ENCODE measurements at places on chromosomes 4 and X.
A peak's percentile ranks its signal among the peaks of the same experiment; 100 is the strongest.

DNA sequence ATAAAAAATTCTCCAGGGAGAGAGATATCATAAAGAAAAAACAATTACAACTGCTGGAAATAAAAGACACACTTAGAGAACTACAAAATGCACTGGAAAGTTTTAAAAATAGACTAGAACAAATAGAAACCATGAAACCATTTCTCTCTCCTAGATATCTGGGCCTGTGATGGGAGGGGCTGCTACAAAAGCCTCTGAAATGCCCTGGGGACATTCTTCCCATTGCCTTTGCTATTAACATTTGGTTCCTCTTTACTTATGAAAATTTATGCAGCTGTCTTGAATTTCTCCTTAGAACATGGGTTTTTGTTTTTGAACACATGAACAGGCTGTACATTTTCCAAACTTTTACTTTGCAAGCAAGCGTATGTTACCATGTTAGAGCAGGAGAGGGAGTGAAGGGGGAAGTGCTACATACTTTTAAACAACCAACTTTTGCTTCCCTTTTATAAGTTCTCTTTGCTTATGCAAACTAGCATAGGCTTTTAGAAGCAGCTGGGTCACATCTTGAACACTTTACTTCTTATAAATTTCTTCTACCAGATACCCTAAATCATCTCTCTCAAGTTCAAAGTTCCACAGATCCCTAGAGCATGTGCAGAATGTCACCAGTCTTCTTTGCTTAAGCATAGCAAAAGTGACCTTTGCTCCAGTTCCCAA lies 47.9 kb upstream of the PACRGL start:
- no peak for DNase-seq

DNA sequence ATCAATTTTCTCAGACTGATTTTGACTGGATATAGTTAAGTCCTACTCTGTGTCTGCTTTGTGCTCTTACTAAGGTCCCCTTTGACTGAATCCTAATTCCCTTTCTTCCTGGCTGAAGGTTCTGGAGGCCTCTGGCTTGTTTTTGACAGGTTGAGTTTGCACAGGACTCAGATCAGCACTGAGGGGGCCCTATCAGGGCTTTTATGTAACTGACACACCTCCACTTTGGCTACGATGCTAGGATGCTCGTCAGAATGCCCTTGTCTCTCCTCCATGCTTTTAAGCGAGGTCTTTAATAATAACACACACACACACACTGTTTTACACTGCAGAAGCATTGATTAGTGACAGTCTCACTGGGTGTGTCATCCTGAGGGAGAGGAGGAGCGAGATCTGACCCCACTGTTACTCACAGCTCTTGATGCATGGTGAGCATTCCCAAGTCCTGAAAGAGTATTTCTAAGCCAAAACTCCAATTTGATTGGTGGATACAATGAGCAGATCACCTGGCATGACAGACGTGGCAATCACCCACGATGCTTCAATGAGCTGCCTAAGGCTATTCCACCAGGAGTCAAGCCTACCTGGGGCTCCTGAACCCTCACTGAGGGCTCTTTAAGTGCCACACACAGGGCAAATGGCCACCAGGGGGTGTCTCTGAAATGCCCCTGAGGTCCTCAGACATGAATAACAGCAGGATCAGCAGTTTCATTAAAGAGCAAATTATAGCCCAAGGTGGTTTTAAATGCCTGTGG lies 130.4 kb upstream of the CPEB2 start:
- DNase-seq, result no peak

GRCh38 chr4:33060674-33061542 lies 2340.7 kb downstream of the PCDH7 start:
- peak; percentile 7 for DNase-seq

DNA sequence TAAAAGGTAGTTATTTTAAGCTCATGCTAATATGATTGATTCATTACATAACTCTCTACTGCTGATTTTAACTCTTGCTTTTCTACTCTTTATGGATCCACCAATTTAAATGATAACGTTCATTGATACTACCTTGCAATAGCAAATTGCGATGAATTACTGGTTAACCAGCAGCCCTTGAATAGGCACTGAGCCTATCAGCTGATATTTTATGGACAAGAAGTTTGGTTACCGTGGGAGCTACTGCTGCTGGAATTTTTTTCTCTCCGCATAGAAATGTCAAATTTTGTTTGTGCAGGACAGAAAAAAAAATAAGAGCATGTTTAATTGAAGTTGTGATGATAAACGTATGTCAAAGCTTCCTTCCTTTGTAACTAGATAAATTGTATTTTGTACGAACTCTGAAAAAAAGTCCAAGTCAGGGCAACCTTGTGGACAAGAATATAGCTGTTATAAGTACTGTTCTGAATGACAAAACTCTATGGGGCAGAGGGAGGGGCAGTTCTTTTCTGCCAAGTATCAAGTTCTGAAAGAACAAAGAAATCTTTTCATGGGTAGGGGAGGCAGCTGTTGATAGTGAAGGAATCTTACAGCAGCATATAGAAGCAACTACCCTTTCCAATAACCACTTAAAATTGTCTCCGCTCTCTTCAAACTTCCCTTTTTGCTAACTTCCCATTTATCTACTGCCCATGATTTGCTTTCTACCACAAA lies 434.9 kb upstream of the PABPC4L start:
- no peak for DNase-seq

GRCh38 chrX:154322890-154323289 lies 27.3 kb downstream of the TKTL1 start:
- DNase-seq, result no peak
